Stomach (tissue), 19 donors: ENCODE measurements at places on chromosomes 12 and 14. TPM values are rescaled to one million over a fixed set of nuclear protein-coding genes. Genes with fewer than 3 reads are reported as not detected.

CCDC88C gene
- polyA plus RNA-seq, result 12.4 TPM

- no peak for DNase-seq
Observed at GRCh38 chr14:88194531-88194930, 128.5 kb downstream of the KCNK10 start.

WNT1 gene
- not detected for polyA plus RNA-seq

DNA sequence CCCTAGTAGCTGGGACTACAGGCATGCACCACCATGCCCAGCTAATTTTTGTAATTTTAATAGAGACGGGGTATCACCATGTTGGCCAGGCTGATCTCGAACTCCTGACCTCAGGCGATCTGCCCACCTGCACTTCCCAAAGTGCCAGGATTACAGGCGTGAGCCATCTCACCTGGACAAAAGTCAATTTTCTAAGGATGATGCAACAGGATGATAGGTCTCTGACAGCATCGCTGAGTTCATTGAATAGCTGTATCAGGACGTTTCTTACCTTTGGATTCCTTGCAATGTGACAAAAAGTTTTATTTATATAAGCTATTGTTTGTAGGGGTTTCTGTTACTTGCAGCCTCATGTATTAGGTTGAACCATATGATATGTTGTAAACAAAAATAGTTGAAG, 55.5 kb upstream of the PCED1B start:
- DNase-seq, result no peak

DNA sequence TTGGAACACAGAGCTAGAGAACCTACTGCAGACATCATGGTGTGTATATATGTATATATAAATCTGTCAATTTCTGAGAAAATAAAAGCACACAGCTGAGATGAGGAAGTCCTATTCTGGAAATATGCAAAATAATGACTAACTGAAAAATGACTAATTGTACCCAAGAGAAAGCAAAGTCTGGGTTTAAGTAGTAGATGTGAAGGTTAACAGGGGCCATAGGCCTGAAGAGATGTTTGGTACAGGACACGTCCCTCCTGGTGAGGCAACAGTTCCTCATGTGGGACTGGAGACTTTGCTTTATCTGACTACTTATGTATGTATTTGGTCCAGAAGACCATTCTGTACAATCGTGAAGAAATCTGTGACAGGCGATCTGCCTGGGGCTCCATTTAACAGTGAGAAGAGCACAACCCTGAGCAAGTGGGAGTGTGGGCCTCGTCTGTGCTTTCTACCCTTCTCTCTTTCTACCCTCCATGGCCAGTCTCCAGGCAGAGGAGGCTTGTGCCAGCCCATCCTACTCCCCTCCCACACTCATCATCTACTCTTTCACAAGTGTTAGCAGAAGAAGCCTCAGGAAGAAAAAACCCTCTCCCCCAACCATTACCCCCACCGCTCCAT, 67.5 kb downstream of the SLC41A2 start:
- DNase-seq, result no peak

GRCh38 chr12:52461693-52462092, 9.7 kb upstream of the KRT6B start:
- no peak for DNase-seq

CCDC177 gene
- polyA plus RNA-seq, result not detected

DNA sequence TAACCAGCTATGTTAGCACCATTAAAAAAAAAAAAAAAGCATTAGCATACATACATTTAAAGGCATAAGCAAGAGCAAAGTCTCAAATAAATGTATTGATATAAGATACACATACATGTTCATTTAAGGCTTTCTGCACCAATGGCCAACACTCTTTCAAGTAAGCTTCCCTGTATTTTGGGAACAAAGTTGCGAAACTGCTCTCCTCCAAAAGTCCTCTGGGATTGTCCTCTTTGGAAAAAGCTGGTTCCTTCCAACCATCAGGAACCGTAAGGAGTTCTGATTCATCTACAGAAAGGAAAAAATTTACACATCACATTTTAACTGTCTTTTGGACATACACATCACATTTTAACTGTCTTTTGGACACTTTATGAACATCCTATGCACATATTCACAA, 3.2 kb downstream of the KRR1 start:
- no peak for DNase-seq

DNA sequence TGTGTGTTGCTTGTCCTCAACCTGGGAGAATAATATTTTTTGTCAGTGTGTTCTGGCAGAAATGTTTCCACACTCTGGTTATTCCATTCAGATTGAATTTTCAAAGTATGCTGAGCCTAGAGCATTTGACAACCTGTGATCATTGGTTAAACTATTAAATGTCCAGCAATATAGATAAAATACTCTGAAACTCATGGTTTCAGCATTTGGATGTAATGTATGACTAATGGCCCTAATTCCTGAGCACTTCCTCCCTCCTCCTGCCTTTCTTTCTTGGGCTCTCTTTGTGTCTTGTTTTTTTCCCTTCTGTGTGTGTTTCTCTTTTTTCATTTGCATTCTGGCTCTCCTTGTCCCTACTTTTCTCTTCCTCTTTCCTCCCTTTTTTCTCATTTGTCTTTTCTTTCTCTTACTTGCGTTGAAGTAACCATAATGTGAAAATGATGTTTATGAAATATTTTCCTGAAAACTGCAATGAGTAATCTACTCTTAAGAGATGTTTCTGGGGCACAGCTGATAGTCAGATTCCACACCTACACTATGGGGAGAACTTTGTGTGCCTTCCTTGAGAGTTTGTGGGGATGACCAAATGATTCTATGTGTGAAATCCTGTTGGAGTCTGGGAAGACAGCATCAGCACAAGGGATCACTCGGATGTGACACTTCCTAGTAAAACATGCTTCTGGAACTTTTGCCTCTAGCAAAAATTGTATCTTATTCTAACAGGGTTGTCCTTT, 74.6 kb downstream of the FRMD6 start:
- DNase-seq, result no peak

DNA sequence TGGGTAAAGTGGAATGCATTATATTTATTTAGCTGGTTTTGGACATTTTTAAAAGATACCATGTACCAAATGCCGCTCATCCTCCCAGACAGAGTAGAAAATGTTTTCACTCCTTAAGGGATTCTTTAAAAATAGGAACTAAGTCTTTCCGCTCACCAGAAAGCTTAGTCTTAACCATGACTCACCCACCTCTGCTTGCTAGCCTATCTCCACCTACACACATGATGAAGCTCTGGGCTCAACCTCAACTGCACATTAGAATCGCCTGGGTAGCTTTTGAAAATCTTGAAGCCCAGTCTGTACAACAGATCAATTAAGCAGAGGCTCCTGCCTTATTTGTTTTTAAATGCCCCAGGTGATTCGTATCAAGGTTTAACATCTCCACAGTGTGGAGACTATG, 260.5 kb downstream of the NEDD1 start:
- no peak for DNase-seq

GRCh38 chr12:53218551-53219291, 11.7 kb upstream of the ITGB7 start:
- DNase-seq, result no peak

DNA sequence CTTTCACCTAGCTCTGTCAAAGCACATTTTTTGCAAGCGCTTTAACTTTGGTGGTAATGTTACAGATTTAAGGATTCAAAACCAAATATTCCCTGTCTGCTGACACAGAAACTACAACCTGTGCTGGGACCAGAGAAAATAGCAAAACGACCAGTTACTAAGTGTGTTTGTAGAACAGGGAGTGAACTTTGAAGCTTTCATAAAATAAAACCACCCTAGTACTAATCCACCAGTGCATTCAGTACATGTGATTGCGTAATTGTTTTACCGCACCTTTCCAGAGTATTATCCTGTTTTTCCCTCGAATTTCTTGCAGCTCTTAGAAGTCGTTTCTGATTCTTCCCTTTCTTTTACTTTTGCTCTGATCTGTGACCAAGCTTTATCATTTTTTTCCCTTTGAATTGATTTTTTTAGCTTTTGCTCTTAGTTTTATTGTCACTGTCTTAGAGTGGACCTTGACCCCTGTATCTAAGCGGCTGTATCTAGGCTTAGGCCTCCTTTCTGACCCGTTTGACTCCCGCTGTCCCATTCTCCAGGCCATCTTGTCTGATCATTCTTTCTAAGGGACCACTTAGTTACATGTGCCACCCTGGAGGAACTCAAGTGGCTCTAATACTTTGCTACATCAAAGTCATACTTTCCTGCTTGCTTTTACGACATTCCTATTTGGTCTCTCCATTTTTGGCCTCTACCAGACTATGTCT, 429.4 kb downstream of the PCNX1 start:
- peak; percentile 39 for DNase-seq

DNA sequence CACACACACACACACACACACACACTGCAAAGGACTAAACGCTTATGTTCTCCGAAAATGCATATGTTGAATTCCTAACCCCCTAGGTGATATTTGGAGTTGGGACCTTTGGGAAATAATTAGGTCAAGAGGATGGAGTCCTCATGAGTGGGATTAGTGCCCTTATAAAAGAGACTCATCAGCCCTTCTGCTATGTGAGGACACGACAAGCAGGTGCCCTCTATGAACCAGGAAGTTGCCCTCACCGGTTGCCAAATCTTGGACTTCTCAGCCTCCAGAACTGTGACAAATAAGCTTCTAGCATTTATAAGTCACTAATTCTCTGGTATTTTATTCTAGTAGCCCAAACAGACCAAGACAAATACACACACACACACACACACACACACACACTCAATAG, 20.7 kb upstream of the TCP11L2 start:
- DNase-seq, result no peak
